T-helper 2 cell (primary cell): ENCODE measurements at places on chromosomes 1 and 21.

- DNase-seq = no peak
Measured at GRCh38 chr1:32766328-32766972, 50.7 kb downstream of the YARS1 start.

- DNase-seq = no peak
Measured at GRCh38 chr1:243921111-243921510, 71.1 kb upstream of the AKT3 start.

DNA sequence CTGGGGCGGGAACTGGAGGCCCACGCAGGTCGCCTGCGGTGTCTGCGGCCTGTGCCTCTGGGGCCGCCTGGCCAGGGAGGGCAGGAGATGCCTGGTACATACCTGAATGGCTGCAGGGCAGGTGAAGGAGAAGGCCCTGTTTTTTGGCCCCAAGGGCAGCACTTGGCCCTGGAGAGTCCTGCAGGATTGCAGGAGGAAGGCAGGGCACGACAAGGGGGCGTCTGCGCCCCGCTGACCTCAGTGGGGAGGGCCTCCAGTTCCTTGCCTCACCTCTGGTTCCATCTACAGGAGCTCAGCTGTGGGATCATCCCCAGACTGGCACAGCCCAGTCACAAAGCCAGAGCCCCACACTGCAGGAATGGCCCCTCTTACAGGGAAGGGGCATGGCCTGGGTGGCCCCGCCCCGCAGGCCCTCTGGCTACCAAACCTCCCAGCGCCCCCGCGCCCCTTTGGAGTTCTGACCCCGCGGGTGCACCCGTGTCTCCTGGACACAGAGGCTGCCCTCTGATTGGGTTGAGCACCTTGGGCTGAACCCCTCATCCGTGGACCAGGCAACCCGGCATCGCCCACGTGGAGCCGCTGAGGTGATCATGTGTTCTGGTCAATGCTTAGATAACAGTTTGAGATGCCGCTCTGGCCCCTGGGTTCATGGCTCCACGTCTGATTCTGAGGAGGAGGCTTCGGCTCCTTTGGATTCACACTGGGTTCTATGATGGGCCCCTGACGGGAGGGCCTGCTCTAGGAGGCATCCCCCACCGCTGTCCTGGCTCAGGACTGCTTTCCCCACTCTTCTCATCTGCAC lies 1.3 kb upstream of the PEX10 start:
- DNase-seq = no peak

- no peak for DNase-seq
Measured at GRCh38 chr21:17390569-17390968, 122.3 kb upstream of the CXADR start.
